Upper lobe of left lung (tissue), 6 donors: ENCODE measurements at places on chromosomes 1 and 21. TPM values are rescaled to one million over a fixed set of nuclear protein-coding genes. Genes with fewer than 3 reads are reported as not detected.

DNA sequence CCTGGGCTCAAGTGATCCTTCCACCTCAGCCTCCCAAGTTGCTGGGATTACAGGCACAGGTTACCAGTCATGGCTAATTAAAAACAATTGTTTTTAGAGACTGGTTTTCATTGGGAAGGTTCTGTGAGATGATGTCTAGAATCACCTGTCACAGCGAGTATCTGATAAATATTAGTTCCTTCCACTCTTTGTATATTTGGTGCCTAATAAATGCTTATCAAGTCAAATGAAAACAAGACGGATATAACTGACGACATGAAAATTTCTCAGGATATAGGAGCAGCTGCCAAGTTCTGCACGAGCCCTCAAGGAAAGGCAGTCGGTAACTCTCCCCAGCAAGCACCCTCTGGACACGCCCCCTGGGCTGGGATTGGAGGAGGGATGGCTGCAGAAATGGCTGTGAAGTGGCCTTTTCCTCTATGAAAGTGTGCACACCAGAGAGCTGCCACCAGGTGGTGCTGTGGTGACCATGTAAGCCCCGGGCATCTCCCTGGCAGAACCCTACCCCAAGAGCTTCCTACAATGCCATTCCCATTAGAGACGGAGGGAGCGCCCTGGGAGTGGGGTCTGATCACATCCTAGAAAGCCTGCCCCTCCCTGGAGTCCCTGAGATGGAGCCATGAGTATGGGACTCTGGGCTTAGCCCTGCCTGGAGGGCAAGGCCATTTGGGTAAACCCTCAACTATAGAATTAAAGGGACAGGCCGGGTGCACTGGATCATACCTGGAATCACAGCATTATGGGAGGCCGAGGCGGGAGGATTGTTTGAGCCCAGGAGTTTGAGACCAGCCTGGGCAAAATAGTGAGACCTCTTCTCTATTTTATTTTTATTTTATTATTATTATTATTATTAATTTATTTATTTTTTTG is 50.9 kb downstream of the HTR6 start:
- no peaks in the 10 kb centered on the region for H3K27me3 ChIP-seq
- H3K27ac ChIP-seq = no peak overlapping the region
- no peak overlapping the region for H3K4me3 ChIP-seq
- H3K36me3 ChIP-seq = no peaks in the 10 kb centered on the region
- no peak for DNase-seq

Gene SLC45A1
- 0.91 TPM for total RNA-seq

DNA sequence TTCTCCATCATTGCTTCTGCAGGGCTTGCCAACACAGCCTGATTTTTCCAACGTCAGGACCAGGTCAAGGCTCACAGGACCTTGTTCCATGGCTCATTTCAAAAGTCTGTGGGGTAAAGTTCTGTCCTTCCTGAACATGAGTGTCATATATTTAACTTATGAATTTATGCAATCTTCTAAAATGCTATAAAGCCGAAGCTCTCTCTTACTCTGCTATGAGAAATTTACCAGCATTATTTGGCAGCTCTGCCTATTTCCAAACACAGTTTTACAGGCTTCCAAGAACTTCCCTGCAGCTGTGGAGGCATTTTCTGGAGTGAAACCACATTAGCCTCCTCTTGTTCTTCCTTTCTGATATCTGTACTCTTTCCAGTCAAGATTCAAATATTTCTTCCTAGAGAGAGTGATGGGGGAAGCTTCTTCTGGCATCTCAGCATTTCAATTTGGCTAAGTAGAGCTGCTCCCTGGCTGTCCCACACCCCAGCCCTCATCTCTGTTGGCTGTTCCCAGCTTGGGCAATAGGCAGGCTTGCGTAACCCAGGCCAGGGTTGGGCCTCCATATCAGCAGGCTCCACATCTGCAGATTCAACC is 15.6 kb upstream of the HMGCS2 start:
- no peak overlapping the region for H3K27ac ChIP-seq
- no peak overlapping the region for H3K4me3 ChIP-seq
- no peaks in the 10 kb centered on the region for H3K36me3 ChIP-seq
- no peaks in the 10 kb centered on the region for H3K27me3 ChIP-seq
- peak; percentile 88 for DNase-seq

GRCh38 chr1:22953057-22953739 is 19.5 kb downstream of the LACTBL1 start:
- no peak overlapping the region for H3K4me3 ChIP-seq
- peaks cover 11% of the 10 kb centered on the region for H3K4me1 ChIP-seq

- H3K27me3 ChIP-seq = no peaks in the 10 kb centered on the region
- H3K4me3 ChIP-seq = peak overlapping the region; percentile 43
- no peaks in the 10 kb centered on the region for H3K4me1 ChIP-seq
- no peak for DNase-seq
- H3K27ac ChIP-seq = no peak overlapping the region
- H3K36me3 ChIP-seq = no peaks in the 10 kb centered on the region
These were observed 306.2 kb downstream of the TTLL7 start for GRCh38 chr1:83692524-83693381.
